Right kidney (tissue), 9 donors: ENCODE measurements at places on chromosomes 3 and 15.

DNA sequence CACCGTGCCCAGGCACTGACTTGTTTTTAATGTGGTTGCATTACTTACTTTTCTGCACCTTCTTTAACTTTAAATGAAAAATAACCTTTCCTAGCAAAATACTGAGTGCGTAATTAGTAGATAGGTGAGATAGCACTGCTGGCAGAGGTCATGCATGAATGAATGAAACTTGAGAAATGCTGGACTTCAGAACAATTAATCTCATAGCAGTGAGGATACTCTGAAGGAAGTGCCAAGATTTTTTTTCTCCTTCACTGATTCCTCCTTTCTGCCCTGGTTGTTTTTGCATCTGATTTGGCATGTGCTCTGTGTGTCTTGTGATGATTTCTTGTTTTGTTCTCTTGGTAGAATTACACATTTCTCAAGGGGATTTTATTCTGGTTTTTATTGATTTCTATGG is 378.9 kb downstream of the PTPRG start:
- DNase-seq: no peak

GRCh38 chr3:135238236-135238830 is 443.3 kb downstream of the EPHB1 start:
- no peak for DNase-seq

DNA sequence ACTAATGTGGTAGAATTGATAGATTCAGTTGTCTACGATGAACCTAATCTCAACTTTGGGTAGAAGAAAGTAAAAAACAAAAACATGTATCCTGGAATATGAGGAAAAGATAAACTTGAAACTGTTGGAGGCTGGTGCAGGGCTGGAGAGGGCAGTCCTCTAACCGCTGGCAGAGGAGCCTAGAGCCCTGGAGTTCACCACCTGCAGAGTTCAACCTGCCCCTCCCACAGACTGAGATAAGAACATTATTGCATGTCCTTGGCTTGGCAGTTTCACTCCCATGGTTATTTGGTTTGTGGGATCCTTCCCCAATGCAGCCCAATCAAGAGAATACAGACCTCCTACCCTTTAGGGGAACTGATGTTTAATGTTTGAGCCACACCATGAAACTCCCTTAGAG is 53.2 kb upstream of the GATM start:
- DNase-seq: no peak

- DNase-seq: peak; percentile 45
Measured at GRCh38 chr15:87477737-87478686, 778.5 kb downstream of the NTRK3 start.

DNA sequence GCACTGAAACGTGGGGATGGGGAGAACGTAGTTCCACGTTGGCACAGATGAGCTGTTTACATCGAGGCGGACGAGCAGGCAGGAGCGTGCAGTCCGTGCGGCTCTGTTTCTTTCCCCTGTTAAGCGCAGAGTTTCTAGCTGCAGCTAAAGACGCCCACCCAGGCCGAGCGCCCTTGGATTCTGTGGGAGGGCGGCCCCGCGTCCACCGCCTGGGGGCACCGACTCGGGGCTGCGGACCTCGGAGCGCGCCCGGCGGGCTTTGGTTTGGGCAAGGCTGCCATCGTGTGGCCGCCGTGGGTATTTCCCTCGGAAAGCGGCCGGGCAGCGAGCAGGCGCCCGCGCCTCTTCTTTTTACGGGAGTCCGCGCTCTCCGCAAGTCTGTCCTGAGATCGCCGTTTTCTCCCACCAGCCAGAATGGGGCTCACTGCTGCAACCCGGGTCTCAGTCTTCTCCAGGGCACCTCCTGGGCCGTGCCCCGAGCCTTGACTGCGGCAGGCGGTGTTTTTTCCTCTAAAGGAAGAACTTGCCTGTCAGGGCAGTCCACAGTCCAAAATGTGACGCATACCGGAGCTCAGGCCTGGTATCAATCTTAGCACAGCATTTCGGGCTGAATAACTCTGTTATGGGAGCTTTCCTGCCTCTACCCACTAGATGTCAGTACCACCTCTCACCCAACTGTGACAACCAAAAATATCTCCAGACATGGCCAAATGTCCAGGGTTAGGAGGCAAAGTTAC is 219.9 kb upstream of the IGF1R start:
- peak; percentile 91 for DNase-seq

GRCh38 chr15:87881026-87881425 is 375.5 kb downstream of the NTRK3 start:
- DNase-seq: no peak

DNA sequence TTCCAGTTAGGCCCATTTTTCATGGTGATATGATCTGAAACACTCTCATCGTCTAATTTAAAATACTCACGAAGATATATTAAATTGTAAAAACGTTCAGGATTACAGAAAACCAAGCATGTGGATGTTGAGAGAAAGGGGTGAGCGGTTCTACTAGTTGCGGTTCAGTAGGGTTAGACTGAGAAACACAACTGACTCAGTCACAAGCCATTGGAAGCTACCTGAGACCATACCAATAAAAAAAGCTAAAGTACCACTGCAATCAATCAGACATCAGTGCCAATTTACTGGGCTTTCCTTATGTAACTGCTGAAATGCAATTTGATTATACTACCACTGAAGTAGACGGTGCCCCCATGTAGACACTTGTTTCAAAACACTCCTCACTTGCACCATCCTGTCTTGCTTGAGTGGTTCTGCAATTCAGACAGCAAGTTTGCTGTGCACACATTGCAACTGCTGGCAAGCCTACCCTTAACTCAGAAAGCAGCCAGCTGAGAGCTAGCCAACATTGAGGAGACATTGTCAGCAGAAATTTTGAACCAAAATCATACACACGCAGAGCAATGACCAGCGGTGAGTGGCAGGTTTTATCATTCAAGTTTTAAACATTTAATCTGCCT is 368.7 kb upstream of the ARHGEF26 start:
- DNase-seq: no peak

GRCh38 chr15:68524753-68525584 is 53.8 kb upstream of the CORO2B start:
- DNase-seq: no peak

- no peak for DNase-seq
Measured at GRCh38 chr3:52162250-52162872, 8.1 kb upstream of the POC1A start.

DNA sequence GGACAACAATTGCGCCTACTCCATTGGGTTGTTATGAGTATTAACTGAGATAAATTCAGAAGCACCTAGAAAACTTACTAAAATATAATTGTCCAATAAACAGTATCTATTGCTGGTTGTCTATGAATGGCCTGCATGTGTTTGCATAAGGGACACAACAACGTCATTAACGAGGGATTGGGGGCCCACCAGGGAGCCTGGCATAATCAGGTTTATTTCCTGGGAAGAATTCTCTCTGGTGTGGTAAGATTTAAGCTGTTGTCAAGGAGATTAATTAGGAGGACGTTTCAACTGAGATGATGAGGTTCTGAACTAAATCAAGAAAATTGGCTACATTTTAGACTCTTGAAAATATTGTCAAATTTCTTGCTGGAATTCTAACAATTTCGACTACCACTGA is 176.1 kb upstream of the CDIN1 start:
- no peak for DNase-seq

- no peak for DNase-seq
Measured at GRCh38 chr3:74752290-74752689, 137.8 kb upstream of the CNTN3 start.

GRCh38 chr3:187019542-187020072 is 89.3 kb downstream of the ST6GAL1 start:
- DNase-seq: no peak

DNA sequence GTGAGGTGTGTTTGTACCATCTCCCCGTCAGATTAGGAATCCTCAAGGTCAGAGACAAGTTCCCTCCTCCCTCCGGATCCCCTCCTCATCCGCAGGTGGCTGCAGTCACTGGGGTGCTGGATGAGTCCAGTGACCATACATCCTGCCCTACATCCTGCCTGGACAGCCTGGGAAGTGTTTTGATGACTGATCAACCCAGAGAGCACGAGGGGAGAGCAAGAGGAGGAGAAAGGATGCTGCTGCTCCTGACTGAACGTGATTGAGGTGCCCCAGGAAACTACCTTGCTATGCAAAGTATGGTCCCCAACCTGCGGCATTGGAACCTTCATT is 65.1 kb downstream of the SLC12A8 start:
- no peak for DNase-seq

DNA sequence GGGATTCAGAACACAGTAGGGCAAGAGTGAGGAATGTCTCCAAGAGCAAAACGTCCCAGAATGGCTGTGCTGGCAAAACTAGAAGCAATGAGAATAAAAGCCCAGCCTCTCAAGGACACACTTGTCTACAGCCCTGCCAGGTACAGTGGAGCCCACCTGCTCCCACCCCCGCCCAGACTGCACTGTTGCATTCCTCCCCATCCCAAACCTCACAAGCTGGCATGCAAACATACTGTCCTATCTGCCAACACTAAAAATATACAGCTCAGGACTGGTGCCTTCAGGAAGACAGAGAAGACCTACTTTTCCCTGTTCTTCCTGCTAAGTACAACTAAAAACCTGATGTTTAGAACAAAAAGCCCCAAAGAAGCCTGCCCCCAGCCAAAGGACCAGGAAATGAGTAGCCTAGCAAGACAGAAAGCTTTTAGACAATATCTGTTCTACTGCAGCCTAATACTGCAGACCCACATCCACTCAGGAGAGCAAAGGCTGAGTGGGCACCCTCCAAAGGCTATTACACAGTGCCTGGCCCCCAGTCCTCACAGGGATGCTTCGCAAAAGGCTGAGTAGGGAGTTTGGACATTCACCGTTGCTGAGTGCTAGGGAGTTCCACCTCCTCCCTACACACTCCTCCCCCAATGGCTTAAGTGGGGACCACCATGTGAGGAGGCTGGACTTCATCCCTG is 13.5 kb downstream of the OCA2 start:
- no peak for DNase-seq

DNA sequence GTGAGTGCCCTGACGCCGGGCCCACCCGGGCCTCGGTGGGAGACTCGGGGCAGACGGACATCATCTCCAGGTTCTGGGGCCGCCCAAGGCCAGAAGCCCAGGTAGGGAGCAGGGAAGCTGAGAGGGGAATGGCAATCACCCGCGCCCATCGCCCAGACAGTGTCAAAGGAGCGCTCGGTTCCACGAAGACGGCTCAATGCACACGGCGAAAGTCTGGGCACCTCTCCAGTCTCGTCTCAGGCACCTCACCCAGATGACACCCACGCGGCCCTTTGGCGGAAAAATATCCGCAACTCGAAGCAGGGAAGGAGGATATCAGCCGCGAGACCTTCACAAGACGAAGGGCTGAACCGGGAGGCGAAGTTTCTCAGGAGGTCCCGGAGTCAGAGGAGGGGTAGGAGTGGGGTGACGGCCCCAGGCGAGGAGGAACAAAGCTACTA is 916 bp downstream of the IL17RD start:
- DNase-seq: no peak

- no peak for DNase-seq
Measured at GRCh38 chr3:60206206-60206605, 1045.0 kb downstream of the FHIT start.

DNA sequence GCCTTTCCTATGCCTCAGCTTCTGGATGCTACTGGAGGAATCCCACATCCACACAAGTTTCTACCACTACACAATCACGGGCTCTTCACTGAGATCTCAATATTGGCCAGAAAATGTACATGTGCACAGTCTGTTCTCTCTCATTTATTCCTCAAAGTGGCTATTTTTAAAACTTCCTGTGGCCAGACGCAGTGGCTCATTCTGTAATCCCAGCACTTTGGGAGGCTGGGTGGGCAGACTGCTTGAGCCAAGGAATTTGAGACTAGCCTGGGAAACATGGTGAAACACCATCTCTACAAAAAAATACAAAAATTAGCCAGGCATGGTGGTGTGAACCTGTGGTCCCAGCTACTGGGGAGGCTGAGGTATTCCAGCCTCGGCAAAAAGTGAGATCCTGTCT is 91.4 kb upstream of the PRTG start:
- no peak for DNase-seq

- DNase-seq: no peak
Measured at GRCh38 chr3:45417930-45418847, 29.8 kb downstream of the LARS2 start.

- DNase-seq: peak; percentile 14
Measured at GRCh38 chr3:108590460-108590859, 938 bp downstream of the DZIP3 start.

DNA sequence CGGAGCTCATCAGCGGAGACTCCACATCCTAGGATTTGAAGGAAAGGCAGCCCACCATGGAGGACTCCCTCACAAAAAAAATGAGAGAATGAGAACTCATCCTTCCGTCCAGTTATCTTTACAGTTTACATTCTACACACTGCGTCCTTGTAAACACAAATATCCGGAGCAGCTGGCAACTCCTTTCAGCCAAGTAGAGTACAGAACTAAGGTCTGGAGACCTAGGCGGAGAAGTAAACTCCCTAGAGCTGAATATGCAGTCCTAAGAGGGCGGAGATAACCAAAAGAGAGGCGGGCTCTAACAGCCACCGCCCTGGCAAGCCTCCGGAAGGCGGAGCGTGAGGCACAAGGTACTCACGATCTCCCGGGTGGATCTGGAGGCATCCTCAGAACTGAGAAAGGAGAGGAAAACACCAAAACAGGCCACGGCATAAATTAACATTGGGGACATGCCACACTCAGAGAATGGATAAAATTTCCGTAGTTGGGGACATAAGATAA is 924 bp upstream of the SIN3A start:
- DNase-seq: no peak

- DNase-seq: no peak
Measured at GRCh38 chr15:43134157-43134635, 810 bp downstream of the TMEM62 start.

DNA sequence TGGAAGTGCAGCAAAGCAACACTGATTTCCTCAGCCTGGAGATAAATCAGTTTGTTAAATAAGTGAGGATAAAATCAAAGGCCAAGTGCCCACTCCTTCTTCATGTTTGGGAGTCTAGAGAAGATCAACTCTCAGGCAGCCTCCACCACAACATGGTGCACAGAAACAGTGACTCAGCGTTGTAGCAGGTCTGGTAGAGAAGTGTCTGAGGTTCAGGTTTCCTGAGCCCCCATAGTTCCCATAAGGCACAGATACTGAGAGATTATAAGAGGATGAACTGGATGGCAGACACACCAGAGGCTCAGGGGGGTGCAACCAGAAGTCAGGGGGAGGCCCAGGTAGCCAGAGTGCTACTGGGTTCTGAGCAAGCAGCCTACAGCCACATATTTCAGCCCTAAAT is 166.7 kb downstream of the FRMD5 start:
- DNase-seq: no peak

DNA sequence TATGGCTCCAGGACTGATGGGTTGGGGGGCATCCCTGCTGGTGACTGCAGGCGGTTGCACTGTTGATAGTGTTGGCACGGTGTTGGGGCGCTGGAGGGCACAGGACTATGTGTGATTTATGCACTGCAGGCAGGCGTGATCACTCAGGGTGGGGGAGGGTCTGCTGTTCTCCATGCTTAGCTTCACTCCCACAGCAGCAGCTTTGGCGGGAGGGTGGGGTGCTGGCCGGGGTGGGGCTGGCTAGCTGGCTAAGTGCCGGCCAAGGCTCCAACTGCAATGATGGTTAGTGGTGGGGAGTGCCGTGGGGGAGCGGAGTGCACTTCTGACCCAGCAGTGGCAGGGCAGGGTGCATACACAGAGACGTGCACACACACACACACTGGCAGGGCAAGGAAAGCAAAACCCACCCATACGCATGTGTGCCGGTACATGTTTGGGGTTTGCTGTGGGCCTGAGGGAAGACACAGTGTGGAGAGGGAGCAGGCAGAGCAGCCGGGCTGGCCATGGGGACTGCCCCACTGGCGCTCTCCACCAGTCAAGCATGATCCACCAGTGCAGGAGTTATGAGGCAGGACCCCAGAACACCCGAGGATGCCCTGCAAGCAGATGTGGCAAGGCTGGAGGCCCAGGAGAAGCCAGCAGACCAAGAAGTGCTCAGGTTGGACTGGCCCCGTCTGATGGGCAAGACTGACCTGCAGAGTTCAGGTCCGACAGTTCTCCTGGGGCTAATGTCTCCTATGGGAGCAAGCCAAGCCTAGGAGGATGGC is 16.5 kb upstream of the FGF7 start:
- DNase-seq: no peak
